ENCODE measurements at places on chromosomes 1 and 21.

GRCh38 chr21:43938751-43939442 lies 73.2 kb upstream of the TRAPPC10 start:
- DNase-seq = peak; percentile 98

DNA sequence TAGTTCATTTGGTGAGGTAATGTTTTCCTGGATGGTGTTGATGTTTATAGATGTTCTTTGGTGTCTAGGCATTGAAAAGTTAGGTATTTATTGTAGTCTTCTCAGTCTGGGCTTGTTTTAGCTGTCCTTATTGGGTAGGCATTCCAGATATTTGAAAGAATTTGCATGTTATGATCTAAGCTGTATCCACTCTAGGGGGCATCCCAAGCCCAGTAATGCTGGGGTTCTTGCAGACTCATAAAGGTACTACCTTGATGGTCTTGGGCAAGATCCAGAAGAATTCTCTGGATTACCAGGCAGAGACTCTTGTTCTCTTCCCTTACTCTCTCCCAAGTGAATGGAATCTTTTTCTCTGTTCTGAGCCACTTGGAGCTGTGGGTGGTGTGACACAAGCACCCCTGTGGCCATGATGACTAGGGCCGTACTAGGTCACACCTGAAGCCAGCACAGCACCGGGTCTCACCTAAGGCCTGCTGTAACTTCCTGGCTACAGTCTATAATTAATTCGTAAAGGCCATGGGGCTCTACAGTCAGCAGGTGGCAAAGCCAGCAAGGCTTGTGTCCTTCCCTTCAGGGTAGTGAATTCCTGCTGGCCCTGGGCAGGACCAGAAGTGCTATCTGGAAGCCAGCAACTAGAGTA lies 74.8 kb upstream of the PDE4B start:
- no peak for DNase-seq

- no peak for DNase-seq
These were observed 7.6 kb downstream of the CAPN9 start for GRCh38 chr1:230754796-230755195.

- no peak for DNase-seq
These were observed 8.5 kb downstream of the C1orf21 start for GRCh38 chr1:184395370-184395769.

DNA sequence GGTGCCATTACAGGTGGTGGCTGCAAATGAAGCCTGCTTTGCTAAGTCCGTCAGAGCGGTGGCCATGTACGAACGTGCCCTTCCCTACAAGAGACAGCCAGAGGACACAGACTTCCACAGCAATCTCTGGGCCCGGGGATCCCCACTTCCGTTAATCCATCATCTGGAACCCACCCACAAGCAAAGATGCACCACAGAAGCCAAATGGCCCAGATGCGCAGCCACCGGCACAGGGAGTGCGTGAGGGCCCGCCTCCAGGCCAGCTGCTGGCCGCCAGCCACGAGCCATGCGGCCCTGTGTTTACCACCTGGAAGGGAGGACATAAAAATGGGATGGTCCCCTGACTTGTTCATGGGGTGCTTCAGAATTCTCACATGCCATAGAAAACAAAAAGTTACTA lies 22.1 kb downstream of the MRAP start:
- DNase-seq = no peak

DNA sequence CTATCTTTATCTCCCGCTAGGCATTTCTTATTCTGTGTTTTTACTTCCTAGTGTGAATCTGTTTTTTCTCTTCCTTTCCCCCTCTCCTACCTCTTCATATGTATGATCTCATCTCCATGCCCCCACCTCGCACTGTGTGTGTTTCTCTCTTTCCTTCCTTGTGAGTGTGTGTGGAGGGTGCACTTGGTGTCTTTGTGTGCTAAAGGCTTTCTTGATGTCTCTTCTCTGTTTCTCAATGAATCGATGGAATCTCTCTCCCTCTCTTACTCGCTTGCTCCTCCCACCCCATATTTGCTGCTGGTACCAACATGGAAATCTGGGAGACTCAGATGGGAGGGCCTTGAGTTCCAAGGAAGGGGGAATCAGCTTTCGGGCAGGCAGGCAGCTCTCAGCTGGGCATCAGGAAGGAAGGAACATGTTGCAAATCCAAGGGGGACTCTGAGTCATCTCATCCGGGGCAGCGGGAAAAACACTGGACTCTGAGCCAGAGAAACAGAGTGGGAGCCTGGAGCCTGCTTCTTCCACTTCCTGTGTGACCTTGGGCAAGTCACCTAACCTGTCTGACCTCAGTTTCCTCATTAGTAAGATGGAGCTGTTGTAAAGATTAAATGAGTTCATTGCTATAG lies 147.5 kb downstream of the PTPRU start:
- DNase-seq = no peak

GRCh38 chr1:89201106-89201794 lies 2.5 kb upstream of the GBP4 start:
- DNase-seq = no peak

- no peak for DNase-seq
These were observed 714.7 kb downstream of the NCAM2 start for GRCh38 chr21:21712748-21713520.

DNA sequence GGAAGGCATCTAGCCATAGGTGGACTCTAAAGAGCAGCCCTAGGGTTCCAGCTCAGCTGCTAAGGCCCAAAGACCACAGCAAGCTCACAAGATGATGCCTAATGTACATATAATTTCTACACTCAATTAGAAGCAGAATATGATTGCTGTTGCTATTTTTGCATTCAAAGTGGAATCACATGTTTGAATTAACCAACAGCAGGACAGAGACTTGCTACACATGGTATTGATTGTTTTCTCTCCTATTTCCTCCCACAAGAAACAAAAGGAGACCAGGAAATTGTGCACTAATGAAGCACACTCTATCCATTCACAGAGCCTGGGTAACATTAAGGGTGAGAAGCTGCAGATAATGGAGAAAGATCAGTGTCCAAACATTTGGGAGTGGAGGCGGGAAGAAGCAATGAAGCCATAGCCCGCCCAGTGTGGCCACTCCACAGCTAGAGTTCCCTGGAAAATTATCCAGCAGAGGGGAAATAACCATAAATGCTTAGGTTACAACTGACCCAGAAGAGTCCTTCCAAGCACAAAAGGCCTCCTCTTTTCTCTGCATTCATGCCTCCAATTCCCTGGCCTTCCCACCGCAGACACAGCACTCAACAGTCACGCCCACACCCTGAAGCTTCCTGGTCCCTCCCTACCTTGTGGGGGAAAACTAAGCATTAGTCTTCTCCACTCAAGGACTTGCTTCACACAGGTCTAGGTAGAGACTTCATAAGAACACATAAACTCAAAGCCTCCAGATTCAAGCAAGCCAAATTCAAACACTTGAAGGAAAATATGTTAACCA lies 7.5 kb downstream of the CNN3 start:
- DNase-seq = no peak

GRCh38 chr1:163673759-163674151 lies 352.0 kb downstream of the NUF2 start:
- DNase-seq = no peak

GRCh38 chr1:19360843-19361610 lies 48.9 kb downstream of the SLC66A1 start:
- DNase-seq = no peak

DNA sequence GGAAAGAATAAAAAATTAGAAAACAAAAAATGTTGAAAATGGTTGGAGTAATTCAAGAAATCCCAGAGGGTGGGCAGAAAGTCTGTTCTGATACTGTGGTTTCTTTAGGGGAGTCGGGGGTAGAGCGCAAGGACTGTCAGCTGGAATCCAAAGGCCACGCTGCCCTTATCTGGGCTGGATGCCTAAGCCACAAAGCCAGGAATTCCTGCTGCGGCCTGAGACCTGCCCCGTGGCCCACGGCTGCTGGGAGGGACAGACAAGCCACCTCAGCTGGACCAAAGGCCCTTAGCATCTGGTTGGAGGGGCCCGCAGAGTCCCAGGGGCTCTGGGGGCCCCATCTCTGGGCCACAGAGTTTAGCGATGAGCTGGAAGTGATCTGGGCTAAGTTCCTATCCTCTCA lies 60.2 kb downstream of the DMRTB1 start:
- no peak for DNase-seq

Data from HuH-7 (cell line).